ENCODE measurements at places on chromosomes 6 and 20.

DNA sequence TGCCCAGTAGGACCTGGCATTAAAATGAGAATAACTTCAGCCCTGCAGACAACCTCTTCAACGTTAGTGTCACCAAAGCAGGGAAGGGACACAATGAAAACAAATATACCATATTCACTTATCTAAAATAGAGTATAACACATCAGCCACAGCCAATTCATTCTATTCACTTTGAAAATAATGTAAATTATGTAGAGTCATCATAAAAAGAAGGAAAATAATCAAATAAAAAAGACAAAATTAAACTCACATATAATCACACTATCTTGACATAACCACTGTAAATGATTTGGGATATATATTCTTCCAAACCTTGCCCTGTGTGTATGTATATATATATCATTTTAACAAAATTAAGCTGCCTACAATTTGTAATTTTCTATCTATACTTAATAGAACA, 78.1 kb upstream of the HEY2 start:
- DNase-seq: no peak

DNA sequence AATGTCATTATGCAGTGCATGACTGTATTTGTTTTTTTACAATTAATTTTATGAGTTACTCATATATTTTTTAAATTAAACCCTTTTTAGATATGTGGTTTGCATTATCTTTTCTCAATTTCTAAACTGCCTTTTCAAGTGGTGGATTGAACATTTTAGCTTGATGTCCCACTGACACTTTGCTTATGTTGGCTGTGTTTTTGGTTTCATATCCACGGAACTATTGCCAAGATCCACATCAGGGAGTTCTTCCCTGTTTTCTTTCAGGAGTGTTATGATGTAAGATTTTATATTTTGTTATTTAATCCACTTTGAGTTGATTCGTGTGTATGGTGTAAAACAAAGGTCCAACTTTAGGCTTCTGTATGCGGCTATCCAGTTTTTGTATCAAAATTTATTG, 1144.9 kb upstream of the EYS start:
- no peak for DNase-seq

- DNase-seq: no peak
Observed at GRCh38 chr6:77440206-77440976, 22.9 kb downstream of the HTR1B start.

DNA sequence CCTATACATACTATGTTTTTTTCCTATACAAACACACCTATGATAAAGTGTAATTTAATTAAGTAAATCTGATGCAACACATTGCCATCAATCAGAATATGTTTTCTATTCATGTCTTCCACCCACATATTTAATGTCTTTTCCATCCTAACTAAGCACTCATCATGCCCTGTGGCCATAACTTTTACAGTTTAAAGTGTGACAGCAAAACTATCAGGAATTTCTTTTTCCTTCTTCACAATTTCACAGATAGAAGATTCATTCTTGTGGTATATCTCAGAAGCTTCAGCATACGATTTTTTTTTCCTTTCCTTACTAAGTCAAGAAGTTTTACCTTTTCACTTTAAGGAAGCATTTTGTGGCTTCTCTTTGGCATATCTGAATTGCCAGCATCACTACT, 7.0 kb upstream of the BEND6 start:
- no peak for DNase-seq

GRCh38 chr6:137570393-137570792, 76.2 kb upstream of the OLIG3 start:
- no peak for DNase-seq

- DNase-seq: no peak
Observed at GRCh38 chr20:63475209-63475608, 2.8 kb upstream of the KCNQ2 start.

DNA sequence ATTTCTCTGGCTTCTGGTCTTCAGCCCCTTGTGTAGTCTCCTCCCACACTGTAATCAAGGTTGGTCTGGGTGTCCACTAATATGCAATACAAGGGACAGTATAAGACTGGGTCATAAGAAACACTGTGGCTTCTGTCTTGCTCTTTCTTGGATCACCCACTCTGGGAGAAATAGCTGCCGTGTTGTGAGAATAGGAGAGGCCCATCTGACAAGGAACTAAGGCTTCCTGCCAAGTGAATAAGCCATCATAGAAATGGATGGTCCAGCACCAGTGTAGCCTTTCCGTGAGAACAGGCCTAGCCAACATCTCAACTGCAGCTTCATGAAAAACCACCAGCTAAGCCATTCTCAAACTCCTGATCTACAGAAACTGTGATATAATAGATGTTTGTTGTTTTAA, 23.3 kb downstream of the BAG2 start:
- no peak for DNase-seq

DNA sequence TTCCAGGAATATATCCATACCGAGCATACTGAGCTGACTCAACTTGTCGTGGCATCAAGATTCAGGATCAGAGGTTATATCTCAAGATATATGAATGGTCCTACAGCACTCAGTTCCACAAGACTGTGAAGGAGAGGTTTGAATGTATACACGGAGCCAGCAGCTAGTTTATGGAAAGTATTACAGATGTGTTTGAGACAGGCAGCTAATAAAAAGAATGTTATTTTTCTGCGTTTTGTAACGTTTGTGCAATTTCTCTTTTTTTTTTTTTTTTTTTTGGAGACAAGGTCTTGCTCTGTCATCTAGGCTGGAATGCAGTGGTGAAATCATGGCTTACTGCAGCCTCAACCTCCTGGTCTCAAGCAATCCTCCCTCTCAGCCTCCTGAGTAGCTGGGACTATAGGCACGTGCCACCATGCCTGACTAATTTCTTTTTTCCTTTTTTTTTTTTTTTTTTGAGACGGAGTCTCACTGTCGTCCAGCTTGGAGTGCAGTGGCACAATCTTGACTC, 3.4 kb upstream of the FAM110A start:
- DNase-seq: no peak

Measured in hematopoietic multipotent progenitor cell treated with erythropoietin and hydrocortisone succinate and interleukin-3 and kit ligand, for 8 days (in vitro differentiated cells).